ENCODE measurements at places on chromosomes 11 and 22.

- DNase-seq: no peak
Measured at GRCh38 chr11:129680907-129681306, 134.7 kb upstream of the TMEM45B start.

GRCh38 chr11:8693555-8693954 lies 11.0 kb downstream of the RPL27A start:
- no peak for DNase-seq

DNA sequence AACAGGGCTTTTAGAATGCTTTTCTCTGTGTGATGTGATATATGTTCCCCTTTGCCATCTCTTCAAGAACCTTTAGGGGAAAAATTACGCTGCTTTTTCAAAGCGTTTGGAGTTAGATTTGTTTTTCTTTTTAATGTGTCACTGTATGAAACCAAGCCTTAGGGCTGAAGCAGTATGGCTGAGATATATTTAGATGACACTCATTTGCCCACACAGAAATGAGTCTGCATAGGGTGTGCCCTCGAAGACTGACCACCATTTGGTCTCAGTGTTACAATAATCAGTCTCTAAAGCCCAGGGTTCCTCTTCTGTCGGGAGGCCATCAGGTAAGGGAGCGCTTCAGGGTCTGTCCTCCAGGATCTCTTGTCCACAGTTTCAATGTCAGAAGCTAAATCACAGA lies 213.0 kb upstream of the NCAM1 start:
- no peak for DNase-seq

- no peak for DNase-seq
Measured at GRCh38 chr22:37697538-37697835, 639 bp downstream of the TRIOBP start.

DNA sequence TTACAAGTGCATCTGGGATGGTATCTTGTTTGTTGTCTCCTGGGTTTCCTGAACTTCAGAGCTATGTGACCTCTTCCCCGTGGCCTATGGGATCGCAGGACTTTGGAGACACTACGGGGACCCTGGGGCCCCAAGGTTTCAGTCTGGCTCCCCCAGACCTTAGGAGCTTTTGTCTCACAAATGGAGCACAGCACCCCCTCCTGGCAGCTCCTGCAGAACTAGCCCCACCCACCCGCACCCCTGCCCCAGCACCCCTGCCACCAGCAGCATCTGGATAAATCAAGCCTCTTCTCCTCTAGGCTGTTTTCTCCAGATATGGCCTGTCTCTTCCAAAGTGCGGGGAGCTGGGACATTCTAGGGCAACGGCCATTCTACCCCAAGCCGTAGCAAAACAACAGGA lies 10.4 kb downstream of the RCOR2 start:
- no peak for DNase-seq

GRCh38 chr22:19470010-19470409 lies 9.0 kb downstream of the UFD1 start:
- no peak for DNase-seq

- no peak for DNase-seq
Measured at GRCh38 chr11:1522081-1522424, 35.5 kb upstream of the MOB2 start.

- DNase-seq: no peak
Measured at GRCh38 chr11:32658639-32659406, 75.2 kb downstream of the EIF3M start.

GRCh38 chr22:50731811-50732624 lies 6.0 kb upstream of the ACR start:
- DNase-seq: peak; percentile 85

DNA sequence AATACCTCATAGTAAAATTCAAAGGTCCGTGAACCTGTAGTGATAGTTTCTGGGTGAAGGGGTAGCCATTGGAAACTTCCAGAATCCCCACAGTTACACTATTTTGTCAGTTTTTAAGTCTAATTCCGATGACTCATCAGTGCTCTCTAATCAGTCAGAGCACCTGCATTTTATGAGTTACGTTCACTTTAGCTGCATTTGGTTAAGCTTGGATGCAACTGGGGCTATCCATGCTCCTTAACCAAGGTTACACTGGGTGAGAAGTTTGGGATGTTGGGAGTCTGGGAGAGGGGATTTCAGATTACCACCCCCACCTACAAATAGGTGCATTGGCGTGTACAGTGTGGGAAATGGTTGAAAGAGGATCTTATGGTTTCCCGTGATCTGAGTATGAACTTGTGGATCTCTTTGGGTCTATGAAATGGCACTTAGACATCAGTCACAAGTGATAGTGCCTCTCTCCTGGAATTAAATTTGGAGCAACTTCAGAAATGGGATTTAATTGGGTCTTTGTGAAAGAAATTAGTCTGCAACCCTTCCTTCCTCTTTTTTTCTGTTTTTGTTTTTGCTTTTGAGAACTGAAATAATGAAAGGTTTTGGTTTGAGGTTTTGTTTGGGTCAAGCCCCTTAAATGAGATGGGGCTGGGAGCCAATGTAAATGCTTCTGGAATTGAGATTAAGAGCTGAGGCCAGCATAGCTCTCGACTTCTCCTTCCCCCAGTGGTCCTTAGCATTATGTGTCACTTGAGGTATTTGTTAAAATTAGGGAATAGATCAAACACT lies 31.5 kb downstream of the EHF start:
- DNase-seq: no peak

DNA sequence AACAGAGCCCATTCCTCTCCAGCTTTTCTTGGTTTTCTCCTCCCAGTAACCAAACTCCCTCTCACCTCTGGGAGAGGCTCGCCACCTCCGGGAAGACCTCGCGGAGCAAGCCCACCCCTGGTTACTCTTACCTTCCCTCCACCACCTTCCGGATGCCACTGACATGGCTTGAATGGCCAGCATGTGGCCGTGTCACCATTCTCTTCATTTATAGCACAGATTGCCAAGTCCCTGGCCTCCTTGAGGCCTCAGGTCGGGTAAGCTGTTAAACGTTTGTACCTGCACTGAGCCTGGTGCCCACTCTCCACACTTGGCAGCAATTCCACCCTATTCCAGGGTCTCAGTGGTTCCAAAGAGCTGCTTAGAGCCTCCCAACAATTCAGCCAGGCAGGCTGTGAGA lies 8.0 kb upstream of the FXYD2 start:
- DNase-seq: no peak

DNA sequence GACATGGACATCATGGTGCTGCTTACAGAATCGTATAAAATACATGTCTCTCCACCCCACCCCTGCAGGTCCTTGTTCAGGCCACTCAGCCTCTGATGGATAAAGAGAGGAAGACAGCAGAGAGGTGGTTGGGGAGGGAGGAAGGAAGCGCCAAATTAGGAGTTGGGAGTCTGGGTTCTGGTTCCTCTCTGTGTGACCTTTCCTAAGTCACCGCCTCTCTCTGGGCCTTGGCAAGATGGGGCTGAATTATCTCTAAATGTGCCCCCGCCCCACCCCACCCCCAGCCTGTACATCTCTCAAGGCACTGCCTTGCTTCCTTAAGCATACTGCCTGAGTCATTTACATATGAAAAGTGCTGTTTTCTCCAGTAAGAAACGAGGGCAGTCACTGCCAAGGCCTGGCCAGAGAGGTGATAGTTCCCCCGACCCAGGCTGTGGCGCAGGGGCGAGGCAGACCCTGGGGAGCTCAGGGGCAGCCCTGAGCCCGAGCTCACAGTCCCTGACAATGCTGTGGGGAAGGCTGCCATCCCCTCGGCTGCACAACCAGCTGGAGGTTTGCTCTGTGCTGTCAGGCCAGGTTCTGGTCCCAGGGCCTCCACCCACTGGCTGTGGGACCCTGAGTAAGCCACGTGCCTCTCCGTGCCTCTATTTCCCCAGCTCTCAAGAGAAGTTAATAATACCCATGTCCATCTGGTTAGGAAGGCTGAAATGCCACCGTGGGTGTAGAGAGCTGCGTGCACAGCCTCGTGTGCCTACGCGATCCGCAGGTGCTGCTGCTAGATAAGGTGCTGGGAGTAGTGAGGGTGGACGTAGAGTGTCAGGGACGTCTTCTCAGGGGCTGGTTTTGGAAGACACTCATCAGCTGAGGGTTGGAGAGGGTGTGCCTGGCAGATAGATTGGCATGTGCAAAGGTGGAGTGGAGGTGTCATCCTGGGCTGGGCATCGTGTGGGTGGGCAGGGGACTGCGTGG lies 55.3 kb downstream of the CACNA1I start:
- no peak for DNase-seq

DNA sequence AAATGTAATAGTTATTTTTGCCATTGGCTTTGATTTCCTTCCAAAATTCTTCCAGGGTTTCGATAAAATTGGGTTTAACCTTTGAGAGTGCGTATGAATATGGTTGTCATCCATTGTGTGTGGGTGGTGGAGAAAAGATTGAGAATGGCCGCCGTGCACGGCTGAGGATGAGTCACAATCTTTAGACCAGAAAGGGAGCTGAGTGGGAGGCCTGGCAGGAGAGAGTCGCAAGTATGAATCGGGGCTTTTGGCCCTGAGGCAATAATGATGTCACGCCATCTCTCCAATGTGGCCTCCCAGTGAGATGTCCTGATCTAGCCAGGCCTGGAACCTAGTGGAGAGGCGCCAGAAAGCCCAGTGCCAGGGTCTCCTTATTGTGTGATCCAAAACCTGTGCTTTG lies 33.1 kb upstream of the SMPD1 start:
- DNase-seq: no peak

DNA sequence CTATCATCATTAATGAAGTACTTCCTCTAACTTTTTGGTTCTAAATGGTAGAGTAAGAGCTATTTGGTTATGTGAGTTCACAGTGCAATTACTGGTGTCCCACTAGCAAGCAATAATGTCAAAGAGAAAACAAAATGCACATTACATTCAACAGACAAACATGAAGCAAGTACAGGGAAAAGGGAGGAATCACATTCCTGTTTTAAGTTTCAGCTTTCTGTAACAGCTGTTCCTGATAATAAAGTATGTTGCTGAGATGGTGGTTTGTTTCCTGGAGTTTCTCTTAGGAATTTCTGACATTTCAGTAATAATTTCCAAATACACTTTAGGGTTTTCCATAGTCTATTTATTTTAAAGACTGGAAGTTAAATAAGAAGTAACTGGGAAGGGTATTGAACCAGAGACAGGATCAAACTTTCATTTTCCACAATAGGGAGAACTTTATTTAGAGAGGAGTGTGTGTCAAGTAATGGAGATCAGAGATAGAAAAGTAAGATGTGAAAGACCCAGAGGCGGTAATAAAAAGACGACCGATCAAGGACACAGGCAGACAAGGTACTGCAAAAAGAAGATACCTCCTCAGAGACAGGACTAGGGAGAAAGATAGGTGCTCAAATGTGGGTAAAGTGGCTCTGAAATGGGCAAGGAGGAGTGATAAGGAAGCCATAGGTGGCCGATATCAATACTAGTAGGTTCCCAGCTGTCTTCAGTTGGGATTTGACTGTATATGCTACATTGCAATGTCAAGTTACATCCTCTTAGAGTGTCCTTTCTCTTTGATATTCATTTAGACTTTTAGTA lies 20.8 kb upstream of the CLNS1A start:
- no peak for DNase-seq

GRCh38 chr11:87971354-87971753 lies 203.9 kb downstream of the RAB38 start:
- no peak for DNase-seq

GRCh38 chr11:41313226-41313625 lies 146.2 kb downstream of the LRRC4C start:
- no peak for DNase-seq

DNA sequence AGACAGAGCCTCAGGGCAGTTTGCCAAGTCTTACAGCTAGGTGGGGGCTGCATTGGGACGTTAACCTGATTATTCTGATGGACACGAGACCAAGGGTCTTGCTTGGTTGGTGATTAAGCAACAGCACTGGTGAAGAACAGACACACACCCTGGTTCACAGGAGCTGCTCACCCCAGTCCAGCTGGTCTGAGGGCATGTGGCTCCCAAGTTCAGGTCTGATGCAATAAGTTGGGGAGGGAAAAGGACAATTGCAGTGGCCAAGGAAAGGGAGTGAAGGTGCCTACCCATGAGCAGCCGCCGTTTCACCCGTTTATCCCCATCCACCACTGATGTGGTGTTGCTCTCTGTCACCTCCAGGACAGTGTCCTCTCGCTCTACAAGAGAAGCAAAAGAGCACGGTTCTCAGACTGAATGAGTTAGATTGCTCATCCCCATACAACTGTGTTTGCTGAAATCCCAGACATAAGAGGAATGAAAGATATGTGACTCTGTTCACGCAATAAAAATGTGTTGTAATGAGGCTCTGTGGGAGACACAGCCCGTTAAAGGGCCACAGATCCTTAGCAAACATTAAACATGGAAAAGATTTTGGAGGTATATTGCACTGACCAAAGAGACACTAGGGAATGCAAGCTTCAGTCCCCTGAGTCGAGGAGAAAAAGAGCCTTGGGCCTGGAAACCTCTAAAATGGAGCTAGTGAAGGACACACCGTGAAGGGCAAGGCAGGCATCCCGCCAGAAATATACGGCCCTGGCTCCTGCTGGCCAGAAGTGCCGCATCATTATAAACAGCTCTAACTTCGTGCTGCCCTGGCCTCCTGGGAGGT lies 25.6 kb downstream of the SCUBE2 start:
- DNase-seq: no peak

DNA sequence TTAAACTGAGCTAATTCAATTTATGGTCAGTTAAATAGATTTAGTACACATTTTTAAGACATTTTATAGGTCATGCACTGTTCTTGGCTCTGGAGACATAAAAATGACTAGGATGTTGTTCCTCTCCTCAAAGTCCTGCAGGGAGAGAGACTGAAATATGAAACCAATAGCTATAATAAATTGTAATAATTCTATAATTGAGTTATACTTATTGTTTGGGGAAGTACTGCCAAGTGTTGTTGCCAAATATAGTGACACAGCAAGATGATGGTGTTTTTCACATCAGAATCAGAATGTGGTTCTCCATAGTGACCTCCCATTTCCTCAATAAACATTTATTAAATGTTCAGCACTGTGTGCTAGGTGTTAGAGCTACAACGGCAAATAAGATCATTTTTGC lies 470.6 kb downstream of the NTM start:
- DNase-seq: no peak

GRCh38 chr22:47552024-47552423 lies 789.6 kb downstream of the TBC1D22A start:
- no peak for DNase-seq

DNA sequence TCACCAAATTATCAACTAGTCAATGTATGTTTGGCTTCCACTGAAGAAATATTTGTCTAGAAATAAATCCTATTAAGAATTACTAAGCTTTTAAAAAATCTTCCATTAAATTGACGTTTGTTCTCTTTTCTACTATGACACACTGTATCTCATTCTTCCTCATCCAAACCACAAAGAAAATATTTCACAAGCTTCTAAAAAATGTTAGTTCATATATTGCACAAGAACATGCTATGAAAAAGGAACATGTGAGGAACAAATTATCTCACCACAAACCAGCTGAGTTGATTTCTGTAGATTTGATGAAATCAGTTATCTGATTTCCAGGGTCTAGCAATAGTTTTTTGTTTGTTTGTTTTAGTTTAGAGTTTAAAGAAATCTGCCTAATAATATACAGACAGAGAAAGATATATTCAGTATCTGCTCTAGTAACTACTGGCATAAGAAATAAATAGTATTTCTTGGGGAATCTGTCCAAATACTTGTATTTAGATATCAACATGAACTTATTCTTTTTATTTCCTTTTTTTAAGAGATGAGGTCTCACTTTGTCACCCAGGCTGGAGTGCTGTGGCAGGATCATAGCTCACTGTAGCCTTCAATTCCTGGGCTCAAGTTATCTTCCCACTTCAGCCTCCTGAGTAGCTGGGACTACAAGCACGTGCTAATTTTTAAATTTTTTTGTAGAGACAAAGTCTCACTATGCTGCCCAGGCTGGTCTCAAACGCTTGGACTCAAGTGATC lies 161.7 kb downstream of the ATG16L2 start:
- DNase-seq: no peak
